C1 segment of cervical spinal cord (tissue), 14 donors: ENCODE measurements at places on chromosomes 11 and 22.

- DNase-seq: no peak
These were observed 5.4 kb downstream of the SCGB1C1 start for GRCh38 chr11:198236-198806.

GRCh38 chr11:72292106-72292785 lies 48.3 kb upstream of the PHOX2A start:
- no peak for DNase-seq

DNA sequence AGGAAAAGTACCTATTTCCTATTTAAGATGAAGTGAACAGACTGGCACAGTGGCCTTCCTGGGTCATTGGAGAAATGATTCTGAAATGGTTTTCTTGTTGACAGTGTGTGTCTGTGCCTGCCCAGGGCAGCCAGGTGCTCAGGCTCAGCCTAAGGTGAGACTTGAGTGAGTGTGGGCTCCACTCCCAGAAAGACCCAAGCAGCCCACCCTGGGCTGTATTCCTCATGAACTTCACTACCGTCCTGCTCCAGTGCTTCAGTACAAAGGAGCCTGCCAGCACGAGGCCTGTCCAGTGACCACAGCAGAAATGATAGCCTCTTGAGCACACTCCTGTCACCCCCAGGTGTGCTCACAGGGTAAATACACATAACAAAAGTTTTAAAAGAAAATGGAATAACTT lies 49.5 kb downstream of the GAB4 start:
- no peak for DNase-seq

GRCh38 chr11:66877588-66878385 lies 20.9 kb downstream of the LRFN4 start:
- DNase-seq: no peak

DNA sequence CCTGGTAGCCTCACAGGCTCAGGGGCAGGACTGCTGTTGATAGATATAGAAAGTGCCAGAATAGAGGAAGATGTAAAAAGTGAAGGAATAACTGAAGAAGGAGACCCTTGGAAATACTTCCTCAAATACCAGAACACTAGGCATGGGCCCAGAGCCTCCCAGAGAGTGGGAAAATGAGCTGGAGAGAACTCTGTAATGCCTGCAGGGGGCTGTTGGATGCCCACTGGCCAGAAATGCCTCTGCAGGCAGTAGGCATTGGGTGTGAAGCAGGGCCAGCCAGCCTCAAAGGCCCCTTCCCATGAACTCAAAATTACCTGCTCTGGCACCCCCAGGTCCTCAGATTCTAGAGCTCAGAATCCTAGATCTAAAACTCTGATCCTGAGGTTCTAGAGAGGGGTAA lies 15.1 kb downstream of the P2RY2 start:
- DNase-seq: no peak

GRCh38 chr11:45045683-45046471 lies 95.2 kb upstream of the TP53I11 start:
- no peak for DNase-seq

DNA sequence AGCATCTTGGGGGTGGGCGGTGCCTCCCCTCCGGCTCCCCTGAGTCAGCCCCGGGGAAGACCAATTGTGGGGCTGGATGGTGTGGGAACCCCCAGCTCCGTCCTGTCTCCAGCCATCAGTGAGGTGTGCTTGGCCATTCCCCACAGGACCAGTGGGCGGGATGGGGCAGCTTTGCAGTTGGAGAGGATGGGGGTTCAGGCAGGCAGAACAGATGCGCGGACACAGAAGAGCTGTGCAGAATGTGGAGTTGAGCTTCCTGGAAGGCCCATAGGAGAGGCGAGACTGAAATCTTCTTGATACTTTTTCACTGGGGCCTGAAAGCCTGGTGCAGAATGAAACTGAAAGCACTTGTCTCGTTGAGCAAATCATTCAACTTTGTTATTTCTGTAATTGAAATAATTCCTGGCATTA lies 23.8 kb downstream of the PARVB start:
- no peak for DNase-seq

- DNase-seq: no peak
These were observed 1044.3 kb upstream of the RAG2 start for GRCh38 chr11:37642296-37642695.

- DNase-seq: peak; percentile 57
These were observed 17.1 kb upstream of the RBM4B start for GRCh38 chr11:66694732-66695207.

- no peak for DNase-seq
These were observed 29.5 kb downstream of the TIMP3 start for GRCh38 chr22:32830957-32831356.

DNA sequence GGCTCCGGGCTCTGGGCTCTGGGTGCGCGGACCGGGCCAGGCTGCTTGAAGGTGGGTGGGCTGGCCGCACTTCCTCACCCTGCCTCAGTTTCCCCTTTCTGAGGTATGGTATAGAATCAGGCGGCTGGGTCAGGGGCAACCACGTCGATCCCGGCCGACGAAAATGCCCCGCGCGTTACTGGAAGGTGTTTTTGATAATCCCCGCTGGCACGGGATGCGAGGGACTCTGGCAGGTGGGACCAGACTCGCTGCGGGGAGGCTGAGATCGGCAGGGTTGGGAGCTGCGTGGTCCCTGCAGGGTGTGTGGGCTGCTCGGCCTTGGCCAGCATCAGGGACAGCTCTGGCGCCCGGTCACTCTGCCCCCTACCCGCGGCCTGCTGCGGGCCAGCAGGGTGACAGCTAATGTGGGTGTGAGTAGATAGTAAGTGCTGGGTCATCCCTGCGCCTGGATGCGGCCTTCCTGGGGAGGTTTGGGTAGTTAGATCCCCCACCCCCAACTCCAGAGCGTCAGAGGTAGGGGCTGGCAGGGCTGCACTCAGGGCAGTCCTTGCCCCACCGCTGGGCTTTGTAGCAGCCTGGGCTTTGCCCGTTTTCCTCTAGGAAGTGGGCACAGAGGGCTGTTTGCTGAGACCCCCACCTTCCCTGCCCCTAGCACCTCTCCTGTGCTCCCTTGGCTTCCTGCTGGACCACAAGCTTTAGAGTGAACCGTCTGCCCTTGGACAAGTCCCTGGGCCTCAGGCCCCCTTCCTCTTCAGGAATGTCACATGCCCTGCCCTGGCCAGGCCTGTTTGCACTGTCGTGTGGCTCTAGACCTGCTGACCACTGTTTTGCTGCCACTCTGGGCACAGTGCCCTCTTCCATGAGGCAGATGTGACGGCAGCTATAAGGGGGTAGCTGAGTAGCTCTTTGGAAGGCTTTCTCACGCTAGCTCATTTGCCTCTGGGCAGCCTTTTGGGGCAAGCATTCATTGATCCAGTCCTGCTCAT lies 579 bp downstream of the TANGO2 start:
- no peak for DNase-seq

- no peak for DNase-seq
These were observed 148.9 kb downstream of the NECTIN1 start for GRCh38 chr11:119580081-119580480.

- DNase-seq: no peak
These were observed 13.1 kb downstream of the MPPED1 start for GRCh38 chr22:43424666-43425630.

- no peak for DNase-seq
These were observed 248.0 kb downstream of the ST3GAL4 start for GRCh38 chr11:126603486-126603885.

- DNase-seq: no peak
These were observed 8.1 kb downstream of the CSF2RB start for GRCh38 chr22:36921309-36922104.

DNA sequence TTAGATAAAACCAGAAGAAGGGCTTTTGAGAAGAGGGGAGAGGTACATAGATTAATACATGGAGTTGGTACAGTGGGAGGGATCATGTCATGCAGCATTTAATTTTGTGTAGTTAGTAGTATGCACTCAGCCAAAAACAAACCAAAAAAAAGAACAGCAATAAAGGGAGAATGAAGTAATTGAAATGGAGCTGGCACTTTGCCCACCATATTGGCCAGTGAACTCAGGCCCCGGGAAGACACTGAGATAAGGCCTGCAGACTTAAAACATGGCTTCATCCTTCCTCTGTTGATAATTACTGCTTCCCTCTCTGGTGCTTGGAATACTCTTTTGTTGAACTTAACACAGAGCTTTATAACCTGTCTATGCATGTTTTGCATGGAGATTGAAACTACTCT lies 3.1 kb downstream of the PANX1 start:
- DNase-seq: no peak

GRCh38 chr11:10197091-10197490 lies 96.9 kb downstream of the SBF2 start:
- DNase-seq: no peak

- no peak for DNase-seq
These were observed 10.2 kb downstream of the BID start for GRCh38 chr22:17764036-17764435.

- no peak for DNase-seq
These were observed 897 bp downstream of the PNPLA5 start for GRCh38 chr22:43890901-43891331.

- no peak for DNase-seq
These were observed 181.6 kb upstream of the POU2AF2 start for GRCh38 chr11:111063726-111064517.

DNA sequence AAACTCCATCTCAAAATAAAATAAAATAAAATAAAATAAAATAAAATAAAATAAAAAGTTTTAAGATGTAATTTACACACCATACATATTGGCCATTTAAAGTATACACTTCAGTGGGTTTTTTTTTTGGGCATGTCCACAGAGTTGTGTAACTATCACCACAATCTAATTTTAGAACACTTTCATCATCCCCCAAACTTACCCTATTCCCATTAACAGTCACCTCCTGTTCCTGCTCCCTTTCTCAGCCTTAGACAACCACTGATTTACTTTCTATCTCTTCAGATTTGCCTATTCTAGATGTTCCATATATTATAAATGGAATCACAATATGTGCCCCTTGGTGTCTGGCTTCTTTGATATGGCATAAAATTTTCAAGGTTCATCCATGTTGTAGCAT lies 4.6 kb upstream of the ACER3 start:
- DNase-seq: no peak

DNA sequence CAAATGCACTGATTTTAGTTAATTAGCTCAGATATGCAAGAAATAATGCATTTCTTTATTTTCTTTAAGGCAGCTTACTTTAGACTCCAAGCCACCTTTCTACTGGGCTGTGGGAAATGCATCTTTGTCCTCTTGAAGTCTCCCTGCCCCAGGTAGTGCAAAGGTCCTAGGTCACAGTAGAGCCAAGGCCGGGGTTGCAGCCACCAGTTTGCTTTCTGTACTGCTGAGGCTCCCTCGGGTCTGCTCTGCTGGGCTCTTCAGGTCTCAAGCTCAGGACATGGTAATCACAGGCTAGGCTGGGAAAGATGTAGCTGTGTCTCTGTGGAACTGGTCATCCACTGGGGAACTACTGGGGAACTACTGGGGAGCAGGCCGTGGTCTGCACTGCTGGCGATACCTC lies 25.4 kb upstream of the THY1 start:
- no peak for DNase-seq
